ENCODE measurements at places on chromosomes 3 and 15. TPM values are rescaled to one million over a fixed set of nuclear protein-coding genes. Genes with fewer than 3 reads are reported as not detected.
A peak's percentile ranks its signal among the peaks of the same experiment; 100 is the strongest.

Gene KCNH8
- not detected for total RNA-seq

GRCh38 chr3:16511681-16512434 lies 1.6 kb downstream of the RFTN1 start:
- DNase-seq: peak; percentile 70

GRCh38 chr15:87777054-87777561 lies 479.4 kb downstream of the NTRK3 start:
- DNase-seq: peak; percentile 80

GRCh38 chr15:29938361-29939335 lies 116.4 kb upstream of the TJP1 start:
- DNase-seq: no peak

- DNase-seq: no peak
Observed at GRCh38 chr15:35838424-35839111, 292.6 kb upstream of the DPH6 start.

- DNase-seq: peak; percentile 7
Observed at GRCh38 chr15:40439960-40440742, 602 bp upstream of the BAHD1 start.

DNA sequence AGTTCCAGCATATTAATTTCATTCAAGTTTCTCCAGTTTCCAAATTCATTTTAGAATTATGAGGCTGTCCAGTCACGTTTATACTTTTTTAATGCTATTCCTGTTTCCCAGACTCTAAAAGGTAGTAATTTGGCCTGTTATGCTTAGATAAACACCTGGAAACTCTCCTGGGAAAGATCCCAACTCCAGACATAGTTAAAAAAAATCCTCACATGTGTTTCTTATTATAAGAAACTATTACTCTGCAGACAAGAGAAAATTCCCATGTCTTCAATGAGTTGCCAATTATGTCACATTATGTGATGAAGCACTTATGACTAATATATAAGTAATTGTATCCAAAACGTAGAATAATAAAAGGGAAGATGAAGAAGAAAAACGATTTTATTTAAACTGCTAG lies 137.1 kb upstream of the TMC3 start:
- DNase-seq: no peak

GRCh38 chr3:150365132-150365604 lies 42.9 kb upstream of the TSC22D2 start:
- DNase-seq: peak; percentile 78

Measured in HFFc6 (cell line).